ENCODE measurements at places on chromosomes 6 and 20.

- no peak for DNase-seq
Observed at GRCh38 chr6:41463062-41463930, 82.9 kb upstream of the FOXP4 start.

- DNase-seq: no peak
Observed at GRCh38 chr6:43728586-43728985, 41.0 kb upstream of the MRPS18A start.

DNA sequence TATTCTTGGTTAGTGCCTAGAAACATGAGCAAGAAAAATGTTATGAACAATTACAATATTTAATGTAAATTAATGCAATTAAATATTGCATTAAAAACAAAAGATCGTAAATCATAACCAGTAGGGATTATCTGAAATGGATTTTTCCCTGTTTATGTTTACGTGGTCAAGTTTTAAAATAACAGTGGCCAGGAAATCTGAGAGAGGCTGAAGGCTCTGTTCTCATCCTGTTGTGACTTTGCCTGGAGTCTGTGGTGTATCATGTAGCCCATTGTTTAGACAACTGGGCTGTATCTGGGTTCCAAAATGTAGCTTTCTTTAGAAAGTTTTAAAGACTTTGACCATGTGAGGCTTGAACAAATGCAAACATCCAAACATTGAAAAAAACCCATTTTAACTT, 2.4 kb downstream of the MYO6 start:
- no peak for DNase-seq

GRCh38 chr20:23566199-23566932, 1.9 kb downstream of the CST9L start:
- no peak for DNase-seq

DNA sequence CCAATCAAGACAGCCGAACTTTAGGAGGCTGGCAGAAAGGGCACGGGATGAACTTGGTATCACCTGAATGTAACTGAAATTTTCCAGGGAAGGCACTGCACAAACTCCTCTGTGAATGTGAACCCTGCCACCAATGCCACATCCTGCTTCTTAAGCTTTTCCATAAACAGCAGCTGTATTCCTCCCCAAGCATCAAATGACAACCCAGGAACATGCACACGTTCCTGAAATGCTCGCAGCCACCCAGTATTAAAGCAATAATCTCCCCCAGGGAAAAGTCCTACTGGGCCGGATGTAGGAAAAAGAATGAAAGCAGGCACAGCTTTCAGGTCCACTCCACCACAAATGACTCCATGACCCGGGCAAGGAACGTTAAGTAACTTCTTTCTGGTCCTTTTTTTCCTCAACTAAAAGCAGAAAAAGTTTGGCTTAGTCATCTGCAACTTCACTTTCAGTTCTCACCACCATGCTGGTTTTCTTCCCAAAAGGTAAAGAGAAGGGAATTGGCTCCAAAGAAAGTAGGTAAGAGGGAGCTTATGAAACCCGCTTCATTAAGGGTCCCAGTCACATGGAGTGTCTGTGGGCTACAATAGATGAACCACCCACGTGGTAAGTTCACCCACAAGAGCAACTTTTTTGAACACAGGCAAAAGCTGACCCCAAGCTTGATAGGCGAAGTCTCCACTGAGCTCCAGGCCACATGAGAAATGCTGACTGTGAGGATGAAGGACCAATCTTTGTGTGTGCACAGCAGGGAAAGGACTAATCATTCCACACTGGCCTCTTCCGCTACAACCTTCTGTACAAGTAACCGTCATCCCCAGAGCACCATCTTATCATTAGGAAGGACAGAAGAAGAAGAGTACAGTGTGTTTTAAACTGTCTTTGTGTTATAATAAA, 90.1 kb downstream of the HIVEP2 start:
- no peak for DNase-seq

DNA sequence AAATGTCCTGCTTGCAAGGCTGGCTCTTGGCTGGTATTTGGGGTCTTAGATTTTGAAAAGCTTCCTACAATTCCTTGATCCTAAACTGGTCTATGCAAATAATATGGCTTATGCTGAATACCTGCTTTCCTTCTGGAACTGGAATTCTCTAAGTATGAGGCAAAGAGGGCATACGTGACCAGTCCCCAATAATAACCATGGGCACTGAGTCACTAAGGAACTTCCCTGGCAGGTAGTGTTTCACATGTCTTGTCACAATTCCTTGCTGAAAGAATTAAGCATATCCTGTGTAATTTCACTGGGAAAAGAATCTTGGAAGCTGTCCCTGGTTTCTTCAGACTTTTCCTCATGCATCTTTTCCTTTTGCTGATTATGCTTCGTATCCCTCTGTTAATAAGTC, 106.5 kb downstream of the MMS22L start:
- no peak for DNase-seq

- no peak for DNase-seq
Observed at GRCh38 chr6:137272403-137272802, 53.2 kb upstream of the IFNGR1 start.

- no peak for DNase-seq
Observed at GRCh38 chr6:69917834-69918233, 51.5 kb downstream of the COL19A1 start.

- no peak for DNase-seq
Observed at GRCh38 chr6:148359228-148359627, 16.6 kb downstream of the SASH1 start.

- no peak for DNase-seq
Observed at GRCh38 chr20:57809149-57809548, 99.3 kb upstream of the PMEPA1 start.

- no peak for DNase-seq
Observed at GRCh38 chr6:113632220-113632864, 224.8 kb upstream of the MARCKS start.

DNA sequence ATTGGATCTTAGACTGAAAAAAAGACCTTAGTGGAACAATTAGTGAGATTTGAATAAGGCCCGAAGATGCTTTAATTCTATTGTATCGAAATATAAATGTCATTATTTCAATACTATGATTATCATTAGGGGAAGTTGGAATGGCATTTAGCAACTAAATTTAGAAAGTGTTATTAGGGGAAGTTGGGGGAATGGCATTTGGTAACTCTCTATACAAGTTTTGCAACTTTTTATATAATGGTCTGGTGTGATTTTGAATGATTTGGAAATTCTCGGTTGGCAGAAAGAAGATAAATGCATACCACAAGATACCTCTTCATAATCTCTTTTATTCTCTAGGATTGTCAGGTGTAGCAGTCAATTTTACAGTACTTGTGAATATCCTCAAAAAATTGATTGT, 49.2 kb downstream of the RNF144B start:
- no peak for DNase-seq

GRCh38 chr6:45808917-45809316, 206.7 kb downstream of the CLIC5 start:
- no peak for DNase-seq

- DNase-seq: no peak
Observed at GRCh38 chr6:163994566-163994965, 580.0 kb downstream of the QKI start.

DNA sequence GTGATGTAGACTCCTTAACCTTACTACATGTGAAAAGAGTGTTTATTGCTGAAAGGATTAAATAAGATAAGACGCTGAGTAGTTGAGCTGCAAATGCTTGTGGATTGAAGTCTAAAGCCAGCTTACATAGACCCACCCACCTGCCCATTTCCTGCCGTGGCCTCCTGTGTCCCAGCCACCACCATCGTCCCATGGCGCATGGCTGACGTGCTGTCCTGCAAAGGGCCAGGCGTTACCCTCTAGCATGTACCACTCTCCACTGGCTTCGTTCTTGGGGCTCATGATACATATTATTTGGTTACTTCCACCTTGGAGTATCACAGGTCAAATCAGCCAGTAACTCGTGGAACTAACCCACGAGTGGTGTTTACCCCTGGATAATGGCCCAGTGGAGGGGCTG, 181.8 kb downstream of the CDH4 start:
- DNase-seq: no peak

DNA sequence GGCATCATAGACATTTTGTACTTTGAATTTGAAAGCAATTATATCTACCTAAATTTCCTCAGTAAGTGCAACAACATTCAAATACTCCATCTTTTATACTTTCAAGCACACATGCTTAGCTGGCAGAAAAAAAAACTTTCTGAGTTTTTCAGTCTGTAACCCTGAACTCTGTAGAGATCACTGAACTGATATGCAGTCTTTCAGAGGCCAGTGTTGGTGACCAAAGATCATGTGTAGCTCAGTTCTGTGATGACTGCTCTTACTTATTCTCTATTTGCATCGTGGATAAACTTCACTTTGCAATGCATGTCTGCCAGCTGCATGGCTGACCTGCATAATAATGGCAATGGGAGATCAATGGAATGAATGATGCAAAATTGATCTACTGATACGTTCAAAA, 431.3 kb downstream of the FRK start:
- DNase-seq: no peak

DNA sequence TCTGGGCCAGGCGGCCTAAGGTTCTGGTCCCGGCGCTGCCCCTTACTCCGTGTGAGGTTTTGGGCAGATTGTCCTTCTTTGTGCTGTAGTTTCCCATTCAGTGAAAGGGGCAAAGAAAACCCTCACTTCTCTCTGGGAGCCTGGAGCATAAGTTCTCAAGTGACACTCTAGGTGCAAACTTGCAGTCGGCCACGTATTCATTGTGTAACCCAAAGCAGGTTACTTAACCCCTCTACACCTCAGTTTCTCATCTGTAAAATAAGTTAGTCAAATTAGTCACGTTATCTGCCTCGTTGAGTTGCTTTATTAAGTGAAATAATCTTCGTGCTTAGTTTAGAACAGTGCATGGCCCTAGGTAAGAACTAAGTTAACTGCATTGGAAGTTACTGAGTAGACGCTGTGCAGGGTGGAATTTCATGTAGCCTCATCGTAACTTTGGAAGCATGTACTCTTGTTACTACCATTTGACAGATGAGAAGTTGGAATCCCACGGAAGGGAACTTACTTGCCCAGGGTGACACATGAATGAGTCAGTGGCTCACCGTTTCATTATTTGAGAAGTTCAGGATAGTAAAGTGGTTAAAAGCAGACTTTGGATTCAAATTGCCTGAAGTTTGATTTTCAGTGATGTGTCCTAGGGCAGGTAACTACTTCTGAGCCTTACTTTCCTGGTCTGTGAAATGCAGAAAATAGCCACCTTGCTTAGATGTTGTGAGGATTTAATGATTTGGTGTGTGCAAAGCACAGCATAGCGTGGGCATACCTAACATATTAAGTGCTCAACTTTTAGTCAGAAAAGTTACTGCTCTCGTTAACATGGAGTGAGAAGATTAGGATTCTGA, 556 bp upstream of the MROH8 start:
- DNase-seq: no peak

DNA sequence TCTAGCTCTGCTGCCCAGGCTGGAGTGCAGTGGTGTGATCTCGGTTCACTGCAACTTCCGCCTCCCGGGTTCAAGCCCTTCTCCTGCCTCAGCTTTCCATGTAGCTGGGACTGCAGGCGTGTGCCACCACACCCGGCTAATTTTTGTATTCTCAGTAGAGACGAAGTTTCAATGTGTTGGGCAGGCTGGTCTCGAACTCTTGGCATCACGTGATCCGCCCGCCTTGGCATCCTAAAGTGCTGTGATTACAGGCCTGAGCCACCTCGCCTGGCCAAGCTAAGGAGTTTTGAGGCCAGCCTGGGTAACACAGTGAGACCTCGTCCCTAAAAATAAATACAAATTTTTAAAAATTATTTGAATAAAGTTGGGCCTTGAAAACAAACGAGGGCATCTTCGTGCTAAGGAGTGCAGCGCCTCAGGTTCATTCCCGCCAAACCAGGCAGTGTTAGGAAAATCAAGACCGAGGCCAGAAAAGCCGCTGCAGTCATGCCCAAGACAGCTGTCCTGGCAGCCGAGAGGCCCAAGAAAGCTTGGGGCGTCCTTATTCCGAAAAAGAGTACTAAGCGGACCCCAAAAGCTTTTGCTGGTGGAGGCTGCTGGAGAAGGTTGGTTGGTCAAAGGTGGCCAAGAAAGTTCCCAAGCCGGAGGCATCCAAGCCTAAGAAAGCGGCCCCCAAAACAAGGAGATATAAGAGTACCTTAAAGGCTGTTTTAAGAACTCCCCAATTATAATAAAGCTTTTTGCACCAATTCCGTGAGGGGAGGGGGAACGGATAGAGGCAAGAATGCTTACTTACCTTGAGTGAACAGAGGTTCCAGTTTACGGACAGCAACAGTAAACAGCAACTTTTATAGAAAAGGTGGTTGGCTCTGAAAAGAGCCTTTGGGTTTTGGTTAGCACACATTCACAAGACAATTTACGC, 109.0 kb downstream of the HFE start:
- DNase-seq: no peak

DNA sequence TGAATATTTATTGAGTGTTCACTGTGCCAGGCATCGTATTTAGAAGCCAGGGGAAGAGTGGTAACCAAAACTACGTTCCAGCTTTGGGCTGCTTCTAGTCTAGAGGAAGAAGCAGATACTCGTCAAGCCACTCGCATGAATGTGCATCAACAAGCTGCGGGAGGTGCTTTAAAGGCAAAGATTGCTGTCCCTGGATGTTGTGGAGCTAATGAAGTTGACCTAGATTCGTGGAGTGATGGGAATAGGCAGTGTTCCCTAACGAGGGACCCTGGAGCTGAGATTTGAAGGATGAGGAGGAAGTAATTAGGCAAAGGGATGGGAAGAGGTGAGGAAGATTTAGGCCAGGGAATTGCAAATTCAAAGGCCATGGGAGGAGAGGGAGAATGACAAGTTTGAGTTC, 118.9 kb downstream of the TMEM170B start:
- no peak for DNase-seq

DNA sequence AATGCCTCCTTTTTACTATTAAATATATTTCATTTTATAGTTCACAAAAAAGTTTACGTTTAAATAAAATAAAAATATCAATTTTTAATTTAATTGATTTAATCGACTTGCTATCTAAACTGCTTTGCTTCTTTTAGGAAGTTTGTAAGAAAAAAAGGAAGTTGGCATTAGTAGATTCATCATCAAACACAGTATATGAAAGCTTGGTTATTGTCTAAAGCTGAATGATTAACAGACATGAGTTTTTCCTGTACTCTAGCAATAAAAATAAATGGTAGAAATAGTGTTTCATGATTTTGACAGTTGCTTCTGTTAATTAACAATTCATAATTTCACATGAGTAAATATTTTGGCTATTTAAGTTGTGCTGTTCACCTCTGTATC, 1285.5 kb upstream of the GJE1 start:
- DNase-seq: no peak

DNA sequence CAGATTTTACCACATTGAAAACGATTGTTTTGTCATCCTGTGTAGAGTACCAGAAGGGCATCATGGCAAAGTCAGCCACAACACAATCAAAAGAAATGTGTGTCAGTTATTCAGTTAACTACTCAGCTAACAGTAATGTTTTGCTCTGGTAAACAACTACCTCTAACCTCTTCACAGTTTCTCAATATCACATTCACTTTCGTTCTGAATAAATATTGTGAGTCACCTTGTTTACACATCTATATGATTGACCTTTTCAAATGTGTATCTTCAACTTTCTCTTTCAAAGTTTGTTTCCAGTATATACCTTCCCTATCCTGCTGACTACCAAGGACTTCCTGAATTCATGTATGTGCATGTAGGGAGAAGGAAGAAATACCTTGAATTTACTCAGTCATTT, 216.6 kb upstream of the UFL1 start:
- DNase-seq: no peak

GRCh38 chr6:19605624-19606023, 231.5 kb upstream of the ID4 start:
- no peak for DNase-seq

GRCh38 chr6:451336-451735, 59.8 kb downstream of the IRF4 start:
- DNase-seq: no peak

- no peak for DNase-seq
Observed at GRCh38 chr20:16978497-16978896, 230.3 kb downstream of the OTOR start.
